ENCODE measurements at places on chromosomes 5 and 9.

GRCh38 chr9:130530938-130531337 is 48.4 kb upstream of the FUBP3 start:
- no peak for DNase-seq

- DNase-seq: no peak
Observed at GRCh38 chr5:38681029-38681706, 124.7 kb upstream of the LIFR start.

- no peak for DNase-seq
Observed at GRCh38 chr9:15867334-15867733, 314.5 kb downstream of the CCDC171 start.

- no peak for DNase-seq
Observed at GRCh38 chr5:169826618-169827017, 153.7 kb downstream of the INSYN2B start.

- no peak for DNase-seq
Observed at GRCh38 chr9:130780865-130781504, 54.1 kb upstream of the ABL1 start.

GRCh38 chr5:56737951-56738606 is 77.3 kb upstream of the MAP3K1 start:
- DNase-seq: no peak

DNA sequence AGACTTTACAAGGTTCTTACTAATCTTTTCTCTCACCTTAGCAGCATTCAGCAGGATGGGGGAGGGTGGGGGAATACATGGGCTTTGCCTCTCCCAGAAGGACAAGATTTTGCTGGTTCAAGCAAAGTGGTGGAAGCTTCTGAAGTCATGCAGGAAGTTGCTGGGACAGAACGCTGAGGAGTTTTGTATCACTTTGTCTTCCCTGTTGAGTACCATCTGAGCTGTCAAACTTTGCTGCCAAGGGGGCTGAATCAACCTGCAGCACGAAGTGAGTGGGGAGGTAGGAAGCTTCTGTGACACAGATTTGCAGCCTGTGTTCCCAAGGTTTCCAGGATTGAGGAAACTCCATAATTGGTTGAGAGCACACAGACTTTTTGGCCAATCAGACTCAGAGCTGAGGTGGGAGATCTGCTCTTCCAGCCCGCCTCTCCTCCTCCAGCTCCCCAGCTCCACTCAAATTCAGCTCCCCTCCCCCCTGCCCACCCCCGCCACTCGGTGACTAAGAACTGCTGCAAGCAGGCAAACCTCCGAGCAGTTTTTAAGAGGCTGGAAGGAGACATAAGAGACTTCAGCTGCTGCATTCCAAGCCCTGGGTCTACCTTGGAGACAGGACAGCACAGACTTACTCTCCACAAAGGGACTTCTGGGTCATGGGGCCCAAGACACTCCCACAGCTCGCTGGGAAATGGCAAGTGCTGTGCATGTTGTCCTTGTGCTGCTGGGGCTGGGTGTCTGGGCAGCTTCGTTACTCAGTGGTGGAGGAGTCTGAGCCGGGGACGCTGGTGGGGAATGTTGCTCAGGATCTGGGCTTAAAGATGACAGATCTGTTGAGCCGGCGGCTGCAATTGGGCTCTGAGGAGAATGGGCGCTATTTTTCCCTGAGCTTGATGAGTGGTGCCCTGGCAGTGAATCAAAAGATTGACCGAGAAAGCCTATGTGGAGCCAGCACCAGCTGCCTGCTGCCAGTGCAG is at the start of gene PCDHGC5:
Gene PCDHGC5 (plus strand): TSS at position 491 of the 971 bp plus-strand sequence. CDS start 160 bp downstream, at position 651.
- no peak for DNase-seq

- DNase-seq: no peak
Observed at GRCh38 chr9:69342769-69343168, 17.8 kb downstream of the ENTREP1 start.

DNA sequence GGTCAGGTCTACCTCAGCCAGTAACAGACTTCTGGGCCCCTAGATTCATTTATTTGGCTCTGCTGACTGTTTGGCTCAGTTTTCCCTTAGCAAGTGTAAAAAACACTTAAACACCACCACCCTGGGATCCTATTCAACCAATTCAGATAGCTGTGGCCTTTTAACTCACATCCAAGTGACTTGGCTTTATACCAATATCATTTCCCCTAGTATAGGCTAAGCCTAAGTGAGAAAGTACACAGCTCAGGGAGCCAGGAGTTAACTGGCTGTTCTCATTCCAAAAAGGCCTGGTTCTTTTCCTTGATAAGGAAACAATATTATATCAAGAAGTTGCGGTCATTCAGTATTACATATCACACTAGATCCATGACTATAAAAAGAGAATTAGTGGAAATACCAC is 163.5 kb downstream of the ARL15 start:
- DNase-seq: no peak

- DNase-seq: no peak
Observed at GRCh38 chr9:113957351-113957750, 81.2 kb downstream of the ZNF618 start.

- no peak for DNase-seq
Observed at GRCh38 chr9:4126996-4127395, 172.9 kb downstream of the GLIS3 start.

- DNase-seq: no peak
Observed at GRCh38 chr9:33346564-33346963, 55.8 kb downstream of the AQP7 start.

- DNase-seq: no peak
Observed at GRCh38 chr9:114518599-114519022, 13.3 kb upstream of the WHRN start.

- DNase-seq: no peak
Observed at GRCh38 chr5:50855001-50855400, 188.6 kb downstream of the PARP8 start.

DNA sequence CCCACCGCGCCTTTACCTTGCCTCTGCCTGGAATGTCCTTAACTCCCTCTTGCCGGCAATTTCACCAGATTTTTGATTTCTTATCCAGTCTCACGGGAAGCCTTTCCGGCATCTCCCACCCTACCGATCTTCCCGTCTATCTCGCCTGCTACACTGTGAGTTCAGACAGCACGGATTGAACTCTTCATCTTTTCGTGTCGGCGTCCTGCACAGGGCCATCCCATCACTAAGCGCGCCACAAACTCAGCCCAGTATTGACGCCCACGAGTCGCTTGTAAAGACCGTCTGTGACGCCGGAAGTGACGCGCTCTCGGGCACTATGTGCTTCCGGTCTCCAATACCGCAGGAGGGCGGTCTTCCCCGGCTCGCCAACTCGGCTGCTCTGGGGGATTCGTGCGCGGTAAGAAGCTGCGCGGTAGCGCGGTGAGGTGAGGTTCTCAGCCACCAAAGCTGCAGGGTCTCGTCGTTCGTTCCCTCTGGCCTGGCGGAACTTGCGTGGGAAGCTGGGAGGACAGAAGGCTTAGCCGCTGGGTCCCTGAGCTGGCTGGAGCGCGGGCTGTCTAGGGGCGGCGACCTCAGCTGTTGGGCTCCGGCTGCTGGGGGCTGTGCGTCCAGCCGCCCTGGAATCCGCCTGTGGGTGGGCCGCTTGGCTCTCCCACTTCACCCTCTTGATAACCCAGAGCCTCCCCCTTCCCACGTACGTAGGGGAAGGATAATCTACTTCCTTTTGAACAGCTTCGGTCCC is at the start of gene ZCCHC9:
Gene ZCCHC9 (plus strand): TSS at position 317 of the 745 bp plus-strand sequence. CDS start 3,171 bp downstream, outside the sequence.
- DNase-seq: peak; percentile 93

GRCh38 chr5:110823571-110823970 is 84.8 kb downstream of the SLC25A46 start:
- DNase-seq: no peak

GRCh38 chr5:172496671-172497371 is 42.5 kb upstream of the SH3PXD2B start:
- DNase-seq: no peak

DNA sequence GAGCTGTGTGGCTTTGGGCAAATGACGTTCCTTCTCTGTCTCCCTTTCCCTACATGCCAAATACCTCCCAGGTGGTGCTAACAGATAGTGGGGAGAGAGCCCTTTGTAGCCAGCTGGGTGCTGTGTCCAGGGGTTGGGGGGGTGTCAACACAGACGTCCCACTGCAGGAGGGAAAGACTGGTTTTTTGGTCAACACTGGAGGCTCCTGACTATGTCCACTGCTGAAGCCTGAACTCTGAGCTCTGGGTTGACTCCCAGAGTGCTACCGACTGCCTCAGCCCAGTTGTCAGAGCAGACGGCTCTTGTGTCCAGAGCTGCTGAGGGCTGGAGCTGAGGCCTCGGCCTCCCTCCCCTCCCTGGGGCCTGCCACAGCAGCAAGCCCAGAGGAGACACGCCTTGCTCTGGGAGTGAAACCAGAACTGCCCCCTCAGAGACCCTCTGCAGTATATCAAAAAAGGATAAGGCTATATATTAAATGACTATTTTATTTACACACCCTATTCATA is 14.8 kb upstream of the SLC25A51 start:
- DNase-seq: no peak

GRCh38 chr5:67969631-67970030 is 245.9 kb upstream of the PIK3R1 start:
- DNase-seq: no peak

- no peak for DNase-seq
Observed at GRCh38 chr5:94347130-94347529, 271.3 kb downstream of the KIAA0825 start.

GRCh38 chr9:91116211-91116610 is 245.5 kb downstream of the AUH start:
- DNase-seq: no peak

DNA sequence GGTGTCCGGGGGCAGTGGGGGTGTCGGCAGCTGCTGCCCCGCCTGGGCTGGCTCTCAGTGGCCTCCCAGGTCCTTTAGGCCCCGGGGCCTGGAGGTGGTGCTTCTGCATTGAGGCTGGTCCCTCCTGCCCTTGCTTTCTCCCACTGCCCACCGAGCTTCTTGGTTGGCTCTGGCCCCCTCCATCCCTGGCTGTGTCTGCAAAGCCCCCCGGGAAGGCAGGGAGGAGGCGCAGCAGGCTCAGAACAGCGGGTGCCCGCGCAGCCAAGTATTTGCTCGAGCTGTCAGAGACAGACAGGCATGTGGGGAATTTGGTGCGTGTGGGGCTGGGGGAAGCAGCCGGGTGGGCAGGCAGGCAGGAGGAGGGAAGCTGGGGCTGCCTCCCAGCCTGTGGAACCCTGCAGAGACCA is 11.5 kb downstream of the CXXC5 start:
- DNase-seq: no peak

DNA sequence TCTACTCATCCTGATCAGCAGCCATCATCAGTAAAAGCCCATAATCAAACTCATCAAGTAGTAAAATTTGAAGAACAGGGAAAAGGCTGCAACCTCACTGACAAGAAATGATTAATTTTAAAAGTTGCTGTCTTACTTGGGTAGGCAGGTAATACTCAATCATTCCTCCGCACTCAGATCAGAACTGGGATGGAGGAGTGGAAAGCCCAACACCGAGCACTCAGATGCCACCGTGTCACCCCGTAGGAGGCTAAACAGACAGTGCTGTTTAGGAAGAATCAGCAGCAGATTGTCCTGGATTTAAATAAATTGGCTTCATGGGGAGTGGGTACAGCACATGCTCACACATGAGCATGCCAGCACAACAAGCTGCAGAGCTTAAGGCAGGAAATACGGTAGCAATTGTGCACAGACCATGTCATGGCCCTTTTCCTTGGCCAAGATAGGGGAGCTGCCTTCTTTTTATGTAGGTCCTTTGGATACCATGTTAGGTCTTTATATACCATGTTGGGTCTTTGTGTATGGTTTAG is 92.6 kb upstream of the CDH6 start:
- DNase-seq: no peak

DNA sequence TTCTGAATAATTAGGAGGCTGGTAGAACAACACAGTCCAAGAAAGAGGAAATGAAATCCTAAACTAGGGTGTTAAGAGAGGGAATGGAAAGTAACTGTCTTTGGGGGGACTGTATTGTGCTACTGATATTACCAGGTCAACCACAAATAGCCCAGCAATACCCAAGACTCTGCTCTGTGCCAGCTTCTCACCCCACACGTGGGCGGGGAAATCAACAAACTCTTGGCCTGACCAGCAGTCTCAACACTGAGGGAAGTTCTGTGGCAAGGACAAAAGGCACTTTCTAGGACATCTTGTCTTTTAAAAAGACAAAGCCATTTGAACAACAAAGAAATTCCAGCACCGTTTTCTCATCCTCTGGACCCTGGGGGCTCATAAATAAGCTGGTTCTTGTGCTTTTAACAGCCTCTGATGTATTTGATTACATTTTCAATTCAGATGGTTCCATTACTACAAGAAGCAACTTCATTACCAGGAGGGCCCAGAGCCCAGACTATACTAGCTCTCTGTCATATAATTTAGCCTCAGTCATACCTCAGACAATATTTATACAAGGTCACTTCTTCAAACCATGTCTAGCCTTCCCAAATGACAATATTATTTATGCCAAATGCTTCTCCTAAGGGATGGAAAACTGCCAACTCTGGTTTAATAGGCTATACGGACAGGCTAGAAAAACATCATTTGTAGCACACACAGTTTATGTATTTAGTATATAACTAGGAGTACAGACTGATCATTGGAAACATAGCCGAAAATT is 297.8 kb downstream of the CWC27 start:
- no peak for DNase-seq

DNA sequence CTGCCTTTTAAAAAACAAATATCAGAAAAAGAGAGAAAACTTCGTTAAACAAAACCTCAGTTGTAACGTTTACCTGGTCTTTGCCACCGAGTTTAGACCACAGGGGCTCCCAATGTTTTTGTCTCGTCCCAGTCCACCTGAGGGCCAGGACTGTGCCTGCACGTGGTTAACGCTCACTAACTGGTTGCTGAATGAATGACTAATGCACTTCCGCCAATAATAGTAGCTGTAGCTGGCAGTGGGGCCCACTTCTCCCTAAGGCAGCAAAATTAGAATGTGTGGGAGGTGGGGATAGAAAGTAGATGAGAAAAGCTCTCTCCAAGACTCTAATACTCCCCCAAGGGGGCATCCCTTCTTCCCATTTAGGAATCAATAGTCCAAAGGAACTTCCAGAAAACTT is 29.1 kb upstream of the MED27 start:
- DNase-seq: no peak

DNA sequence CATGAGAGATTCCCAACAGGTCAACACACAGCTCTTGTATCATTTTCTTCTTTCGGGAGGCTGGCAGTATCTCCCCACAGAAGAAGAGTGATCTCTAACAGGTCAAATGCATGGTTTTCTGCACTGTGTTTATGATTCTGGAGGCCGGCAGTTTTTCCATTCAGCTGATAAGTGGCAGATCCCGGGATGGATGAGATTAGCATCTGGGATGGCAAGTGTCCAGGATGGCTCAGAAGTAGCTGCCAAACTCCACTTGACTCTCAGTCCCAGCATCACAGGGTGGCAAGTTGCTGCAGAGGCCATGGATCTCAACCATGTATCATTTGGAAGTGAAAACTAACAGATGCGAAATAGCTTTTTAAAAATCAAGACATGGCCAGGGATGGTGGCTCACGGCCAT is 97.8 kb upstream of the SLC44A1 start:
- no peak for DNase-seq

DNA sequence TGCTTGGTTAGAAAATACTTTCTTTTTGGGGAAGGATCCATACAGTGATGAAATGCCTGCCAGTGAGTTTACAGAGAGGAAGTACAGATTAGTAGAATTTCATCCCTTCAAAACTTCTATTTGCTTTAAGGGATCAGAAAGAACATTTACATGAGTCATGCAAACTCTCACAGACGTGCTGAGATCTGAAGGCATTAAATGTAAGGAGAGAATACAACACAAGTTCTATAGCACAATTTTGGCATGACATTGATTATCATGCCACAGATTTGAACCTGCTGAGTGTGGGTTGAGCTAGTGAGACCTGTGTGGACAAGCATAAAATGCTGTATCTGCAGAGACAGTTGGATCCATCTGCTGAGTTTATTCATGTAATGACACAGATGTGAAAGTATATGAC is 613.6 kb upstream of the SEMA6A start:
- DNase-seq: no peak

All from CD4-positive, alpha-beta T cell treated with Interleukin-12 subunit alpha and Interleukin-12 subunit beta, for 1 hour (primary cell).